ENCODE measurements at places on chromosomes 7 and 10.

DNA sequence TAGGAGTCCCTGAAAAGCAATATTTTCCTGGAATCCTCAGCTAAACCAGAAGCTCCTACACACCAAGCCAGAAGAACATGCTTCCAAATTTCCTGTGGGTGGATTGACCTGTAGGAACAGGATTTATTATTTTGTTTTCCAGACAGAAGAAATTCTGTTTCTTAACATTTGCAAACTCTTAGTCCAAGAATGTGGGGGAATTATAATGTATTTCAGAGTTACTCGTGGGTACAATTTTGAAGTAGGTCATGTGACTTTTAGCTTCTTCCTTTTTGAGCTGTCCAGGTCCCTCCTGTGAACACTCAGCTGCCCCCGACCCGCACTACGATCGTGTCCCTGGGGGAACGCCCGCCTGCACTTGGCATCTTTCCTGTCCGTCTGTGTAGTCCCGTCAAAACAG is 27.7 kb upstream of the VIPR2 start:
- DNase-seq = no peak

- no peak for DNase-seq
Measured at GRCh38 chr7:34219153-34219718, 313.9 kb downstream of the BMPER start.

GRCh38 chr7:134368851-134369544 is 52.3 kb upstream of the SLC35B4 start:
- no peak for DNase-seq

GRCh38 chr10:77027141-77027540 is 610.5 kb downstream of the KCNMA1 start:
- DNase-seq = no peak

GRCh38 chr7:39602351-39602750 is 21.0 kb upstream of the RALA start:
- no peak for DNase-seq

GRCh38 chr7:71584256-71584655 is 452.3 kb downstream of the GALNT17 start:
- DNase-seq = no peak

- no peak for DNase-seq
Measured at GRCh38 chr7:148374396-148375259, 215.9 kb upstream of the C7orf33 start.

DNA sequence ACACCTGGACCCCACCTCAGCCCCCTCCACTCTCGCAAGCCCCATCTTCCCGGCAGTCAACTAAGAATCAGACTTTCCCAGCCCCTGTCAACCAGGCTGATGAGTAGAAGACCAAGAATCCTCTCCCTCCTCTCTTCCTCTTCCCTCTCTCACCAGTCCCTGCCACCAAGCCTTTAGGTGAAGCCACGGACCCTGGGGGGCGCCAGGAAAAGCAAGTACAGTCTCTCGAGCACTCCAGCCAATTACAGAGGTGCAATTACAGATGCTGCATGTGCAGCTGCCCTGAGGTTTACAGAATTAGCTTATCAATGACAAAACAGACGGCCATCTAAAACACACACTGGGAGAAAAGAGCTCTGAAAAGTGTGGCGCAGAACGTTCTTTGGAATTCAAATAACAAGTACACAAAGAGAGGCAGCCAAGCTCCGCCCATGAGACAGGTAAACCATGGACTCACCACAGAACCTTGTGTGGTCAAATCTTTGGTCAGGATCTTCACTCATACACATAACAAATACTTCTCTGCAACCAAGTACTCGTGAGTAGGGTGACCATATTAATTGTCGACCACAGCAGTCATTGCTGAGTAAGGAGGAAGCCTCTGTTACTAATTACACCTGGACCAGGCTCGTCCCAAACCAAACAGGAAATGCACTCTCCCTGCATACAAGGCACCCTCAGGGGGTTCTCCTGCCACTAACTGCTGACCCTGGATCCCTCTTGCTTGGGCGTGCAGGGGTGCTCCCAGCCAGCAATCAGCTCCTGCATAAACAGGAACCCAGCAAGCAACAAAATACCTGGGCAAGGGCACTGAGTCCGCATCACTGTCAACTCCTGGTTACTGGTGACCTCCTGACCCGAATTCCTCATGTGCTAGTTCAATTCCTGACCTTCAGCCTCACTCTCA is 189.2 kb downstream of the FAM107B start:
- no peak for DNase-seq

GRCh38 chr10:30041196-30042105 is 17.9 kb downstream of the JCAD start:
- no peak for DNase-seq

GRCh38 chr10:48274636-48275035 is at the start of gene FRMPD2:
Gene FRMPD2, minus strand, starts transcription at chr10:48274696. Its CDS starts 129 bp downstream, at chr10:48274567.
- no peak for DNase-seq

DNA sequence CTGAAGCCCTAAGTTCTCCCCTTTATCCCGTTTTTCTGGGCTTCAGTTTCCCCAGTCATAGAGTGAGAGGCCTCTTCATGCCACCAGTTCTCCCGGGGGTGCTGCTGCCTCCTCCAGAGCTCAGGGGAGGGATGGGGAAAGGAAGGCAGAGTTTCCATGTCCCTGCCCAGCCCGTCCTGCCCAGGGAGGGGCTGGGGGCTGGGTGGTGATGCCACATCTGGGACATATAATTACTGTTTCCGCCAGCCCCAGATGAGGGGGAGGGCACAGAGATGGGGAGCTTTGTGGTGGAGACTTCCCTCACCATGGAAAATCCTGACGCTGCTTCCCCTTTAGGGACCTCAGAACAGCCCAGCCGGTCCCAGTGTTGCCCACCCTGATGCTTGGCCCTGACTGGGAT is 4.1 kb downstream of the AQP1 start:
- DNase-seq = no peak

GRCh38 chr7:145876376-145876775 is 240.2 kb upstream of the CNTNAP2 start:
- DNase-seq = no peak

GRCh38 chr7:121180436-121181063 is 148.2 kb upstream of the WNT16 start:
- no peak for DNase-seq

Measured in CD4-positive, alpha-beta T cell treated with Interleukin-6 for 4 hours (primary cell).